Heart right ventricle (tissue), 16 donors: ENCODE measurements at places on chromosomes 4 and X. TPM values are rescaled to one million over a fixed set of nuclear protein-coding genes. Genes with fewer than 3 reads are reported as not detected.

- no peak for DNase-seq
- H3K27me3 ChIP-seq, result no peaks in the 10 kb centered on the region
- no peak overlapping the region for H3K4me3 ChIP-seq
- no peaks in the 10 kb centered on the region for H3K36me3 ChIP-seq
- H3K27ac ChIP-seq, result no peak overlapping the region
These were observed 69.6 kb downstream of the ENPP6 start for GRCh38 chr4:184147858-184148737.

Gene PHF8
- total RNA-seq, result 12.8 TPM

Gene TKTL1
- 7.6 TPM for total RNA-seq

GRCh38 chr4:65999518-65999871 is 329.2 kb upstream of the EPHA5 start:
- H3K4me3 ChIP-seq, result no peak overlapping the region
- H3K36me3 ChIP-seq, result no peaks in the 10 kb centered on the region
- H3K4me1 ChIP-seq, result no peaks in the 10 kb centered on the region

Gene CT47B1
- not detected for total RNA-seq

Gene SLC9B1
- total RNA-seq, result not detected

DNA sequence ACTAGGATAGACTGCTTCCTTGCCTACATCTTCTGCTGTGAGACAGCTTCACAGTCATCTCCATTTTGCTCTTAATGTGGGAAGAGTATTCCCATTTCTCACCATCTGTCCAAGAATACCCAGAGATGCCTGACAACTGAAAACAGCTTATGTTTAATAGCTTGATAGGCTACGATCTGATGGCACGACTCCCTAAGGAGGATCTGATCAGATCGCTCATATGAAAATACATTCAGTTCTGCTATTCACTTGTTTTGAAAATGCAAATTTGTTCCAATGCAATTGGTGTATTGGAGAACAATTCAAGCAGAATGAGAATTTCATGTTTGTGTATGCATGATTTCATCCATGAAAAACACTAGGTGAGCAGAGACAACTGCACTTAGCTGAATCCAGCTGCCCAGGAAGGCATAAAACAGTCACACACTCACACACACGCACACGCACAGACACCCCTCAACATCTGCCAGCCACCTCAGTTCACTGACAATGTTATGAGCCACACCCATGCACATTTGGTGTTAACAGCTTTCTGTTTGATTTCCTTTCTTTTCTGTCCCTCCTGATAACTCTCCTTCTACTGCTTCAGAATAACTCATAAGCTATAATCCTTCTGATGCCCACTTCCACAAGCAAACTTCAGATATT is 29.6 kb downstream of the TRIML1 start:
- no peaks in the 10 kb centered on the region for H3K27me3 ChIP-seq
- no peak overlapping the region for H3K27ac ChIP-seq
- no peak for DNase-seq
- no peaks in the 10 kb centered on the region for H3K36me3 ChIP-seq

GRCh38 chr4:63036159-63036866 is 1372.9 kb downstream of the TECRL start:
- DNase-seq, result no peak
- H3K27me3 ChIP-seq, result no peaks in the 10 kb centered on the region
- no peaks in the 10 kb centered on the region for H3K4me1 ChIP-seq
- no peaks in the 10 kb centered on the region for H3K36me3 ChIP-seq
- H3K4me3 ChIP-seq, result no peak overlapping the region
